Dermis blood vessel endothelial cell (primary cell): ENCODE measurements at places on chromosomes 2 and 18.

DNA sequence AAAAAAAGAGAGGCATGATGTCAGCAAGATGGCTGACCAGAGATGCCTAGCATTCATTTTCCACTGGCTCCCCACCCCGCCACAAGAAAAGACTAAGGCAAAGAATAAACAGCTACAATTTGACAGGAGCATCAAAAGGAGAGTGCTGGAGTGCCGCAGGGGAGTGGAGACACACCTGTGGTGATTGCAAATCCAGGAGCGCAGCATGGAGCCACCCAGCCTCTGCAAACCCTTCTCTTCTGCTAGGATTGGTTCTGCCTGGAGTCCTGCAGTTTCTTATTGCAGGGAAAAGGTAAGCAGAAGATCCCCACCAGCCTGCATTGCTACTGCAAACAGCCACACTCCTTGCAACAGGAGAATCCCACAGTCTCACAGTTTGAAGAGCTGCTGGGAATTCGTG lies 26.1 kb downstream of the BOLL start:
- DNase-seq, result no peak

- no peak for DNase-seq
Observed at GRCh38 chr2:205500065-205500464, 182.2 kb upstream of the NRP2 start.

- no peak for DNase-seq
Observed at GRCh38 chr2:233848276-233848675, 6.1 kb downstream of the HJURP start.

DNA sequence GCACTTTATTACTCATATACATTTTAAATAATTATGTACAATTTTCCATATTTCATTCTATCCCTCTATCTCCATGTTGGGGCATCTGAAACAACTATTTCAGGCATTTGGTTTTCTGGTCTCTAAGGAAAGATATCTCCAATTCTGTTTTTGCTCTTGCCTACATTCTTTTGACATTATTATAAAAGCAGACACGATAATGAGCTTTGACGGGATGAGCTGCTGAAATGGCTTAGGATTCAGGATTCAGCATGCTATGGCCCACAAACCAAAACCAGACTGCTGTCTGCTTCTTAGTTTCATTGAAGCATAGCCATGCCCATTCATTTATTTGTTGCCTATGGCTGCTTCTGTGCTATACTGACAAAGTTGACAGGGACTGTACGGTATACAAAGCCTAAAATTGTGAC lies 42.7 kb upstream of the GLS start:
- no peak for DNase-seq

GRCh38 chr18:49486606-49486952 lies 455 bp downstream of the C18orf32 start:
- no peak for DNase-seq
